ENCODE measurements at places on chromosomes 13 and 19.

DNA sequence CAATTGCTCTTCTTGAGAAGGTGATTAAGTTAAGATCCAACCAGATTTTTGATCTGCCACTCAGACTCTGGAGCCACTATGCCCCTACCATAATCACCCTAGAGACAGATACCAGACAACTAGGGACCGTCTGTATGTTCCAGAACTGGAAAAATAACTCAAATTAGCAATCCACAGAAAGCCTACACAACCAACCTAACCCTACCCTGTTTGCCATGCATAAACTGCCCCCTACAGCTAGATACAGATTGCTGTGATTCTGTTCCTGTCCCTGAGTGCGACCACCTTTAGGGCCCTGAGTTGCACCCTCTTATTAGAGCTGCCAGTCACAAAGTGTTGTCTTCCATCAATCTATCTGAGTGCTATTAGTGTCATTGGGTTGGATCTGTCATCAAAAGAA is 929.8 kb upstream of the SLITRK1 start:
- DNase-seq = no peak

DNA sequence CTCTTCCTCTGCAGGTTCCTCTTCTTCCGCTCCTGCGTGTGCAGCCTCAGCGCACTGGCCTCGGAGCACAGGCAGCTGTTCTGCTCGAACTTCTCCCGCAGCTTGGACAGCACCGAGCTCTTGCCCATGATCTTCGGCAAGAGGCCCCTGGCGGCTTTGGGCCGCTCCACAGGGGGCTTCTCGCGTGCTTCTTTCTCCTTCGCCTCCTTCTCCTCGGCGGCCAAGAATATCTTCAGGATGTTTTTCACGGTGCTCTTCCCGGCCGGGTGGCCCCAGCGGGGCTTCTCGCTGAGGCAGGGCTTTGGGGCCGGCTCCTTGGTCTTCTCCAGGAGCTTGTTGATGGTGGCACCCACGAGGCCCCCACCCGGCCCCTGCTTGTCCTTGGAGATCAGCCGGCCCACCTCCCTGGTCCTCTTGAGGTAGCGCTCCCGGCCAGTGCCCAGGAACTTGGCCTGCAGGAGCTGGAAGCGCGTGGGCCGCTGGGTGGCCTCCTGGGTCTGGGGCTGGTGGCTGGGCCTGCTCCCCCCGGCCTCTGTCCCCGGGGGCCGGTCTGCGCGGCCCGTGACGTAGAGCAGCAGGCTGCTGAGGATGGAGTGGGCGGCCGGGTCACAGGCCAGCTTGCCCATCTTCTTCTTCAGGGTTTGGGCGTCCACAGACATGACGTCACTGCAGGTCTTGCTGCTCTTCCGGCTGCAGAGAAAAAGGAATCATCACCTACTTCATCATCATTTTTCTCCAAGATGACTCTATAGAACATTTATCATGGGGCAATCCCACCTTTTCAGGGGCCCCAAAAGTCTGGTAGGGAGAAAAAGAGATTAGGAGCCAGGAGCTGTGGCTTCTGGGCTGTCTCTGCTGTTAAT is 43.8 kb upstream of the GRTP1 start:
- DNase-seq = no peak

GRCh38 chr13:96540670-96541069 is 450.8 kb downstream of the HS6ST3 start:
- DNase-seq = no peak

DNA sequence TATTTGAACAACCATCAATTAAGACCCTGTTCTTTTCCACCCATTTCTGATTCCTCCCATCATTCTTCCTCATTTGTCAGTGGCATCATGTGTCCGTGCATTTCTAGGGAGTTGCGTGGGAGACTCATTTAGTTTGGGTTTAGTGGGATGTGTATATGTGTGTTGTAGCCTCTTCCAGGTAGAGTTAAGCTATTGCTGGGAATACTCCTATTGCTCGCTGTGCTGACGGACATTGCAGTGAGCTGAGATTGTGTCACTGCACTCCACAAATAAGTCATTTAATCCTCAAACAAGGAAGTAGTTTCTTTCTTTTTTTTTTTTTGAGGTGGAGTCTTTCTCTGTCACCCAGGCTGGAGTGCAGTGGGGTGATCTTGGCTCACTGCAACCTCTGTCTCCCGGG is 42.2 kb upstream of the RCBTB2 start:
- DNase-seq = no peak

DNA sequence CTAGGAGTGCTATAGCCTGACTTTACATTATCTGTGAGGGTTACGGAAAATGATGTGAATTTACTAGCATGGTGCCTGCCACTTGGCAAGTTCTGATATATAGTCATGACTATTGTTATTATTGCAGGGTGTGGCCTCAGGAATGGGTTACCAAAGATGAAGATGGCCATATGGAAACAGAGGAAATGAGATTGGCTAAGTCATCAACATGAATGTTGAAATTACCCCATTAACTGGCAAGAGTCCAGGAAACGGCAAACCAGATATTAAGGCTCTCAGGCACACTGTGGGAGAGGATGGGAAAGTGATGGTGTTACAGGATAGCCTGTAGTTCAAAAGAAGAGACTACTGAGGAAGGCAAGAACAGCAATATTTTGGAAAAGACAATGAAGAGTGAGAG is 183.3 kb downstream of the KCNRG start:
- DNase-seq = no peak

DNA sequence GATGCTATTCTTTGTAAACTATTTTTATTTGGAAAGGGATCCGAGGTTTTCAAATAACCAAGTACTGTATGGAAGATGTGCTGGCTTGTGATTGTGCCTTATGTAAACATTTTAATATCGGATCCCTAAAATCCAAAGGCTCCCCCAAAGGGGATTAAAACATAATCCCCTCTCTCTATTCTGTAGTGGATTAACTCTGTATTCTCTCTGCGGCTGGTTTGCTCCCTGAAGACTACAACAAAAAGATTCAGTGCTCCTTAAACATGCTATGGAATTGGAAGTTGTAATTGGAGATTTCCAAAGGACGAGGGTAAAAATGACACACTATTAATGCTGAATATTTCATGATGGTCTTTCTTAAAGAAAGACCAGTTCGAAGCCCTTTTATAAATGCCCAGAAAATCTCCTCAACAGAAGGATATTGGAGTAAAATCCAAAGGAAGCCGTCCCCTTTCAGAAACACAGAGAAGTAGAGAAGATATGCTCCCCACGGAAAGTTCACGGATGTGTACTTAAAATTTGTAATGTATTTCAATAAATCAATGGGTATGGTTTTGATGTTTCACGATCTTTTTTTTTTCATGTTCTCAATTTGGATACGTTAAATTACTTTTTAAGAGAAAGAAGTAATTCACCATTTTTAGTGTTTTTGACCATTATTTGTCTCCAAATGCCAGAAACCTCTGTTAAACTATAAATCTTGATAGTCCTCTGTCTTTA is 6.5 kb downstream of the MAB21L1 start:
- no peak for DNase-seq

DNA sequence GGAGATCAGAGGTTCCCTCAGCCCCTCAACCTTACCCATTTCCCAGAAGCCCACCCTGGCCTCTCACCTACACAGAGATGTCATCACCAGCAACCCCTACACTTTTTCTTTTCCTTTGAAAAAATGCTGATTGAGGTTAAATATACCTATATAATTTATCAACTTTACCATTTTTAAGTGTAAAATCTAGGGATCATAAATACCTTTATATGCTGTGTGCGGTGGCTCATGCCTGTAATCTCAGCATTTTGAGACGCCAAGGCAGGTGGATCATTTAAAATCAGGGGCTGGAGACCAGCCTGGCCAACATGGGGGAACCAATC is 3.1 kb downstream of the KIR2DL4 start:
- DNase-seq = no peak

DNA sequence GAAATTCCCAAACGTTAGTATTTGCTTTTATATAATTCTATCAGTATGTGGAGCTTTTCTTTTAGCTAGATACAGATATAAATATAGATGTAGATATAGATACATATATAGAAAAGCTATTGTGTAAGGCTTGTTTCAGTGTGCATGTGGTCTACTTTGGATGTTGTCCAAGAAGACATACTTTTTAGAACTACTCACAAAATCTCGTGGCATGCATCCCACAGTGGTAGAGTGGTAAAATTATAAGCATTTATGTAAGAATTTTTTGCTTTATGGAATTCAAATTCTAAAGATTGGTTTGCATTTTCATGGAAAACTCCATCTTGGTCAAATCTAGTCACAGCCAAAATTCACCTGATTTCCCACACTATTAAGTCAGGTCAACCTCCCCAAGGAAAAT is 880.4 kb downstream of the EFNB2 start:
- DNase-seq = no peak

DNA sequence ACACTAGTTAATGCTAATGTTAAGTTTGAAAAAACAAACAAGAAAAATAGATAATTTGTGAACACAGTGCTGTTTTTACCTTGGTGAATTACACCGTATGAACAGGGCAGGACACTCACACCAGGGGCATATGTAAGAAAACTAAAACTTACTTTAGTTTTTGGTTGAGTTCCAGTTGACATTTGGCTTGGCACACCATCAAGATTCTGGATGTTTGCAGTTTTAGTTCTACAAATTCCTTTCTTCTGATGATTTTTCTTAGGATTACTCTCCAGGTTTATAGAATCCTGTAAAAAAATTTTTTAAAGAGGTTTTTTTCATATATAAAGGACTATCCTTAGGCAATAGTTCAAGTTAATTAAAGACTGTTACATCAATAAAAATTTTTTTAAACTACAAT is 238.5 kb upstream of the STARD13 start:
- no peak for DNase-seq

DNA sequence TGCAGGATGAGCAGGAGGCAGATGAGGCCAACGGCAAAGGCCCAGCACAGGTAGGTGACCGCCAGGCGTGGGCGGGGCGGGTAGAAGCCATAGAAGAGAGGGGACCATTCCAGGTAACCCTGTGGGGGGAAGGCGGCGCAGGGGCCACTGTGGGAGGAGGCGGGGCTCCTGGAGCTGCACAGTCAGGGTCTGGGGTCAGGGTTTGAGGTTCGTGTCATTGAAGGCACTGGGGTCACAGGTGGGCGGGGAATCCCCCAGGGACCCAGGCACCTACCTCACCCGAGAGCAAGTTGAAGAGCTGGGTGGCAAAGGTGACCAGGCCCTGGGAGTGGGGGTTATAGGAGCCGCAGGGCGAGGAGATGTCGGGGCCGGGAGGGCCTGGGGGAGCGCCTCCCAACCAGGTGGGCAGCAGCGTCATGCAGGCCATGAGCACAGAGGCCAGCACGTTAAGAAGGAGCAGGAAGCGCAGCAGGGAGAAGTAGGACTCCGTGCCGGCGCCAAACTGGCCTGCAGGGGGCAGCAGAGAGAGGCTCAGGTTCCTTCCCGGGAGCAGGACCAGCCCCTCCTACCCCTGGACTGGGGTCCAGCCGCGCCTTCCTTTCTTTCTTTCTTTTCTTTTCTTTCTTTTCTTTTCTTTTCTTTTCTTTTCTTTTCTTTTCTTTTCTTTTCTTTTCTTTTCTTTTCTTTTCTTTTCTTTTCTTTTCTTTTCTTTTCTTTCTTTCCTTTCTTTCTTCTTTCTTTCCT is 4.6 kb downstream of the TMC4 start:
- DNase-seq = peak; percentile 94

GRCh38 chr13:97142452-97142851 is 79.7 kb upstream of the MBNL2 start:
- no peak for DNase-seq

DNA sequence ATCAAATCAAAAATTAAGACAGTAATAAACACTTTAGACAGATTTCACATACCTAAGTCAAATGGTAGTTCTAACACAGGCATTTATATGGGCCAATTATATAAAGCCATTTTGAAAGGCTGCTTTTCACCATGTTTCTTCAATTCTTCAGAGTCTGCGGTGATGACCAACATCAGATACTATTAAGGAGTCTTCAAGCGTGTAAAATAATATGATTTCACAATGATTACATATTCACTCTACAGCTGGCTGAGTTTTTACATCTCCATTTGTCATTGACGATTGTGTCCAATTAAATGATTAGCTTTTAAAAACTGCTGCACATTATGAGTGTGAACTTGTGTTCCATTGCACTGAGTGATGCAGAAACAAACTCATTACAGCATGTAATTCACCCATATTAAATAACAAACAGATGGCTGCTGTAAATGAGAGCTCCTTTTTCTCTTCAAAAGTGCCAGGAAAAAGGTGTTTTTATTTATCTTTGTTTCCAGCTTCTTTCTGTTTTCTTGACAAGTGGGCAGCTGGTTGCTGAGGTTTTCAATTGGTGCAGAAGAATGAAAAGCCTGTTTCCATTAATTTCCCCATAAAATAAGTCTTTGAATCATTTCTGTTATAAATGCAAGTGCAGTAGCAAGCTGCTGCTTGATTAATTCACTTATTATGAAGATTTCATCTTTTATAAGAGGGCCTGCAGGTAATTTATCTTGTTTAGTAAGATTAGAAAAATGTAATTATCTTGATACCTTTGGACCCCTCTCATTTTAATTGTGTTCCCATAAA is 676.1 kb upstream of the KLHL1 start:
- DNase-seq = no peak

DNA sequence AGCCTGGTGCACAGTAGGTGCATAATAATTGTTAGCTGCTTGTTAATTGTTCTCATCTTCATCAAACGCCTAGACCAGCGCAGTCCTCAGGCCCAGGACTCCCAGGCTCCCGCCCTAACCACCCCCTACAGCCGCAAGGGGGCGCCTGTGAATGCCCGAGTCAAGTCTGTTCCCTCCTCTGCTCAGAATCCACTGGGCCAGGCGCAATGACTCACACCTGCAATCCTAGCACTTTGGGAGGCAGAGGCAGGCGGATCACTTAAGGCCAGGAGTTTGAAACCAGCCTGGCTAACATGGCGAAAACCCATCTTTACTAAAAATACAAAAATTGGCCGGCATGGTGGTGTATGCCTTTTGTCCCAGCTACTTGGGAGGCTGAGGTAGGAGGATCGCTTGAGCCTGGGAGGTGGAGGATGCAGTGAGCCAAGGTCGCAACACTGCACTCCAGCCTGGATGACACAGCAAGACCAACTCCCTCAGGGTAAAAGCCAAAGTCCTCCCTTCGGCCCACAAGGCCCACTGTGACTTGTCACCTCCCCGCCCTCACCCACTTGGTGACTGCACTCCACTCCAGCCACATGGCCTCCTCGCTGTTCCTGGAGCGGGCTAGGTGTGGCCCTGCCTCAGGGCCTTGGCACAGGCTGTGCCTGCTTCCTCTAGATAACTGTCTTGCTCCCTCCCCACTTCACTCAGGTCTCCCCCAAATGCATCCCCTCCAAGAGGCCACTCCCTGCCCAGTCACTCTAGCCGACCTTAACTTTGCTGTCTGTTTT is 9.1 kb downstream of the ZNF653 start:
- peak; percentile 71 for DNase-seq

- no peak for DNase-seq
Observed at GRCh38 chr19:50486823-50487515, 10.3 kb upstream of the GARIN5A start.
